ENCODE measurements at places on chromosomes 16 and 17.

DNA sequence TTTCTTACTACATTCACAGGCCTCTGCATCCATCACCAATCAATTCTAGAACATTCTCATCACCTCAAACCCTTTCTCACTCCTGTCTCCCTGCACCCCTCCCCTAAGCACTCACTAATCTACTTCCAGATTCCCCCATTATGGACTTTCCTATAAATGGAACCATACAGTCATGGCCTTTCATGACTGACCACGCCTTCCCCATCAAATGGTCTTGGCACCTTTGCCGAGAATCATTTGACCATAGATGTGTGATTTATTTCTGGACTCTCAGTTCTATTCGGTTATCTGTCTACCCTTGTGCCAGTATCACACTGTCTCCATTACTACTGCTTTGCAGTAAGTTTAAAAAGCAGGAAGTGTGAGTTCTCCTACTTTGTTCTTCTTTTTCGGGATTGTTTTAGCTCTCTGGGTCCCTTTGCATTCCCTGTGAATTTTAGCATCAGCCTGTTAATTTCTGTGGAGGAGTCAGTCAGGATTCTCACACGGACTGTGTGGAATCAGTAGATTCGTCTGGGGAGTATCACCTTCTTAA lies 27.5 kb downstream of the GTF3C1 start:
- no peak for DNase-seq

DNA sequence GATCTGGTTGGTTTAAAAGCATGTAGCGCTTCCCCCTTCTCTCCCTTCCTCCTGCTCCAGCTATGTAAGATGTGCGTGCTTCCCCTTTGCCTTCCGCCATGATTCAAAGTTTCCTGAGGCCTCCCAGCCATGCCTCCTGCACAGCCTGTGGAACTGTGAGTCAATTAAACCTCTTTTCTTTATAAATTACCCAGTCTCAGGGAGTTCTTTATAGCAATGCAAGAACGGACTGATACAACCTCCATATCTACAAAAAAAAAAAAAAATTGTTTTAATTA lies 16.6 kb upstream of the PDXDC1 start:
- no peak for DNase-seq

DNA sequence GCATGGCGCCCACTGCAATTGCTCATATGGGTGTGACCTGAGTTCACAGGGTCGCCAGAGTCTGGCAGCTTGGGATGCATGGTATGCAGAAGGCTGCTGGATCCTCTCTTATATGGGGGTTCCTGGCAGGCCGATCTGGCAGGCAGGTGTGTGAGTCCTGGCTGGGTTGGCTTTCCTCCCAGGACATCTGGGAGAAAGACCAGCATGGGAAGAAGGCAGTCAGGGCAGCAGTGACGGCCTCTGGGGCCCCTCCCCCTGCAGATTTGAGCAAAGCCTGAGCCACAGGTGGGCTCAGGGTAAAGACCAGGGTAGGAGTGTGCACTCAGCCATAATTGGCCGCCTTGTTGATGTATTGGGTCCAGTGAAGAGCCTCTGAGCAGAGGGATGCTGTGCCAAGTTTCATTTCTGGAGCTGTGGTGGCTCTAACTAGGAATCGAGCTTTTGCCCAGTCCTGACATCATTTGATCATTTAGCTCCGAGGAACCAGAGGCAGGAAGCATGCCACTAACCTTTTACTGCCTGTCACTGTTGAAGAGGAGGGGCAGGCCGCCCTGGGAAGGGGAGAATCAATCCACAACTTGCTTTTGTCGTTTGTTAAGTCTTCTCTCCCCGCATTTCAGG lies 174.3 kb downstream of the CCDC182 start:
- no peak for DNase-seq

- DNase-seq = no peak
Measured at GRCh38 chr17:39114723-39115122, 36.7 kb downstream of the PLXDC1 start.

GRCh38 chr17:39573447-39574298 lies 34.0 kb downstream of the NEUROD2 start:
- DNase-seq = peak; percentile 19

DNA sequence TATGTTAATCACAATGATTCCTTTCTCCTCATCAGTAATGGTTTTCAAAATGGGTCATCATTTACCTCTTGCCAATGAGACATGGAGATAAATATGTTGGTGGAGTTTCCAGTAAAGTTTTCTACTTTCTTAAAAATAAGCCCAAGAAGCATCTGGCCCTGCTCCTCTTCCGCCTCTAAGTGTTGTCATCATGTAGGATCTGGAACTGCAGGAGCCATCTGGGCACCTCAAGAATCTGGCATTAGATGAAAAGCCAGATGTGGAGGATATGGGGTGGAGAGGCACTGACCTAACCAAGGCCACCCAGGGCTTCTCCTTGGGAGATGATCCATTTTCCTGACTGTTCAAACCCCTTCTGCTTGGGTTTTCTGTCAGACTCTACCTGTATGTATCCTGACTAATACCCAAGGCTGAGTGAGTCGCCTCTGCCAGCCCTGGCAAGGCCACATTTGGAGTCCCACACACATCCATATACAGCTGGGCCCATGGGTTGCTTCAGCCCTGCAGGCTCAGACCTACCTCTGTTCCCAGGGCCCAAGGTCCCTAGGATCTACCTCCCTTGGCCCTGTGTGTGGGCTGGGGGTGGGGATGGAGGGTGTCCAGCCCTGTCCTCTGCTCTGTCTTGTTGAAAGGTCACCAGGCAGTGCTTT lies 24.6 kb downstream of the CCDC182 start:
- DNase-seq = no peak

- no peak for DNase-seq
Measured at GRCh38 chr17:41334385-41335305, 16.0 kb downstream of the KRT33A start.

DNA sequence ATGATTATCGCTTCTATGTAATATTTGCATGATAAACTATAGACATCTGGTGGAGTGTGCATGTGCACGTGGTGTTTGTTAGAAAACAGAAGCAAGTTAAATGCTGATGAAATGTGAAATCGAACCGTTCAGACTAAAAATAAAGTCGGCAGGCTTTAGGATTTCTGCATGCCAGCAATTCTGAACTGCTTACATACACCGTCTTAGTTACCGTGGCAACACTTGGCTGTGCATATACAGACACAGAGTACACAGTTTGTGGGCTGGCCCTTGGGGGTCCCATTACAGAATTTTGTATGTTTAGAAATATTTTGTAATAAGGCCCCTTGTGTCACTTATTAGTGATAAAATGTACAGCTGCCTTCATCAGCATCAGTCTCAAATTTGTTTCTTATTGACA lies 605.5 kb downstream of the RBFOX1 start:
- no peak for DNase-seq

- no peak for DNase-seq
Measured at GRCh38 chr17:64006361-64007088, 8.4 kb downstream of the PRR29 start.

DNA sequence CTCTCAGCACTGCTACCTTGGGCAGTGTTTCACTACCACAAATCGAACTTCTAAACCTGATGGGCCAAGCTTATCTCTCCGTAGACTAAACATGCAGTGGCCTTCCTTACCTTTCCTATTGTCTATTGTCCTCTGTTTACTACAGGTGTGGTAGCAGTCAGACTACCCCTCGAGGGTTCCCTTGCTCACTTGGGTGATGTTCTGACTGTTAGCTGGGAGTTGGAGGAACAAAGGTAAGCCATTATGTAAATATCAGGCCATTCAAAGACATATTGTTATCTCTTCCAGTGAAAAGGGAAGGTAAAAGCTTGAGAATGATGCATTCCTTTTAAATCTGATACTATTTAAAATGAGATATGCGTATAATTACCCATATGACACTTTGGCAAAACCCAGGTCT lies 828.3 kb upstream of the EEF2KMT start:
- DNase-seq = no peak

DNA sequence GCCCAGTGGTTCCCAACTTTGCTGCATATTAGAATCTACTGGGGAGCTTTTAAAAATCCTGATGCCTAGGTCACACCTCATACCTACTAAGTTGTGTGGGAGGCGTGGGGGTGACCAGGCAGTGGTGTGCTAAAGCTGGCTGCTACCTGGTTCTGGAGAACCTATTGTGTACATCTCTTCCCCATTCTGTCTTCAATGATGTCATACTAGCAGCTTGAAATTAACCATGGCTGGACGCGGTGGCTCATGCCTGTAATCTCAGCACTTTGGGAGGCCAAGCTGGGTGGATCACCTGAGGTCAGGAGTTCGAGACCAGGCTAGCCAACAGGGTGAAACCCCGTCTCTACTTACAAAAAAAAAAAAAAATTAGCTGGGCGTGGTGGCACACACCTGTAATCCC lies 11.3 kb upstream of the NLK start:
- no peak for DNase-seq

DNA sequence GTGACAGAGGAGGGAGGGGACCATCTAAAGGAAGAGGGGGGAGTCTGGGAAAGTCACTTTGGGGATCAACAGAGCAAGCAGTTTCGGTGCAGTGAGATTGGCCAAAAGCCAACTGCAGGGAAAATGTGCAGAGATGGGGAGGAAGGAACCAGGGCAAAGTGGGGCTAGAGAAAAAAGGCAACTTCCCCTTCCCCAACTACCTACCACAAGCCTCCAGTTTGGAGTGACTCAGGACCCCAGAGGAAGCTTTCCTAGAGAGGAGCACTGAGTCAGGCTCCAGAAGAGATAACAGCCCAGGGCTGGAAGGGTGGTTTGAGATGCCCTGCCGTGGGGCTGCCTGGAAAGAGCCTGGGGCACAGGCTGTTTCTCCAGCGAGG lies 6.9 kb upstream of the CD300LD start:
- no peak for DNase-seq

All from stimulated activated CD4-positive, alpha-beta T cell treated with anti-CD3 and anti-CD28 coated beads, Interleukin-4, amount 100 ng/mL, for 24 hours (primary cell).